ENCODE measurements at places on chromosomes 6 and 20.

GRCh38 chr20:5511930-5512329, 195.2 kb upstream of the PROKR2 start:
- no peak for DNase-seq

DNA sequence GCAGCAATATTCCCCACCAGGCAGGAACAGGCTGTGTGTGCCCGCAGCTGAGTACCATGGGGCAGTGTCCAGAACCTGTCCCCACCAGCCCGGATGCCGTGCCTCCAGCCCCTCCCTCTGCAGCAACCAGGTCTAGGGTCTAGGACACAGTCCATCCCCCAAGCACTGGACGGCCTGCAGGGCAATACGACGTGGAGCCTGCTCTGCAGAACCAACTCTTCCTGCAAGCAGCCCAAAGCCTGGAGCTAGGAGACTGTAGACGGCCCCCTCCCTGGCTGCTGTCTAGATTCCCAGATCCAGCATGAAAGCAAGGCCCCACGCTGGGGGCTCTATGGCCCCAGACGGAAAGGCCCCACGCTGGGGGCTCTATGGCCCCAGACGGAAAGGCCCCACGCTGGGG, 128.2 kb upstream of the AFDN start:
- DNase-seq, result no peak

GRCh38 chr6:143179901-143180612, 119.4 kb downstream of the AIG1 start:
- DNase-seq, result no peak

DNA sequence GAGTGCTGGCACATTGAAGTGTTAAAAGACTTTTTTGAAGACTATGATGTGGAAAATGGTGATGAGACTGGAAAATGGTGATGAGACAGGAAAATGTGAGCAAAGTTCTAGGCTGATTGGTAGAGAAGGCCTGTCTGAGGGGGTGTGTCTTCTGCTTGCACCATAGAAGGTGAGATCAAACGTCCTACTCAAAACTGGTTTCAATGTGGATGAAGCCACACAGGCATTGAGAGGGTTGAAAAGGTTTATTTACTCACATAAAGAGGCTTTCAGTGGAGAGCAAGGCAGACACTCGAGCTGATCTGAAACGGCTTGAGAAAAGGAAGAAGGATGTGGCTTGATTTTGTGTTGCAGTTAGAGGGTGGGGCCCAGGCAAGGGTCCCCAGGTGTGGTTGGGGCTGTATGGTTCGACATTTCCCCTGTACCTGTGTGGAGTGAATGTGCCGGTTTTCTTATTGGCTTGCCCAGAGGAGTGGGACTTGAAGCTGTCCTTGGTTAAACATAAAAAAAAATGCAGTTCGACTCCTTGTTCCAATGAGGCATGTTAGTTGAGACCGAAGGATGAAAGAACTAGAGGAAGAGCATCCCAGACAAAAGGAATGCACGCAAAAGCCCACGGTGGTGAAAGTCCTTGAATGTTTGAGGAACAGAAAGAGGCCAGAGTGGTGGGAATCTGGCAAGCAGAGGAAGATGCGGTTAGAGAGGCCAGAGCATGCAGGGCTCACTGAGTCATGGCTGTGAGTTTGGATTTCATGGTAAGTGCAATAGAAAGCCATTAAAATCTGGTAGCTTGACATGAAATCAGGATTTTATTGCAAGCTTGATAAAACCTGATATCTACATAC, 172.3 kb downstream of the EPM2A start:
- no peak for DNase-seq

- no peak for DNase-seq
Measured at GRCh38 chr6:129248946-129249345, 366.0 kb downstream of the LAMA2 start.

- no peak for DNase-seq
Measured at GRCh38 chr20:44407402-44408184, 52.1 kb downstream of the HNF4A start.

All from stimulated activated CD4-positive, alpha-beta T cell treated with anti-CD3 and anti-CD28 coated beads, Interleukin-4, amount 100 ng/mL, for 48 hours (primary cell).